ENCODE measurements at places on chromosomes 11 and 22. TPM values are rescaled to one million over a fixed set of nuclear protein-coding genes. Genes with fewer than 3 reads are reported as not detected.

Gene BRSK2
- 0.90 TPM for polyA plus RNA-seq

Gene SERPING1
- polyA plus RNA-seq: 137 TPM

Gene MYBPC3
- polyA plus RNA-seq: 0.13 TPM

Gene FAM83F
- 2.5 TPM for polyA plus RNA-seq

Gene OR51E2
- polyA plus RNA-seq: 1.3 TPM

Gene CRYBA4
- polyA plus RNA-seq: not detected

Gene LRRC56
- 3.5 TPM for polyA plus RNA-seq

Gene C11orf42
- 0.91 TPM for polyA plus RNA-seq

Gene A4GALT
- 16.8 TPM for polyA plus RNA-seq

Gene FJX1
- polyA plus RNA-seq: 15.0 TPM

Gene GAL3ST3
- polyA plus RNA-seq: 3.8 TPM

Gene OR5L2
- not detected for polyA plus RNA-seq

Gene DEUP1
- polyA plus RNA-seq: 1.4 TPM

Gene C11orf87
- polyA plus RNA-seq: 0.22 TPM

Gene CD3D
- 0.50 TPM for polyA plus RNA-seq

Gene TEX54
- not detected for polyA plus RNA-seq

Gene MIAT
- 0.52 TPM for polyA plus RNA-seq

Gene FZD4
- polyA plus RNA-seq: 91.3 TPM

Gene GLYAT
- polyA plus RNA-seq: 151 TPM

Gene P4HA3
- polyA plus RNA-seq: 1.0 TPM

Gene AGBL2
- polyA plus RNA-seq: 10.7 TPM

Gene FXYD6
- 114 TPM for polyA plus RNA-seq

Gene ZNF280B
- polyA plus RNA-seq: 5.6 TPM

Gene MS4A4A
- 3.3 TPM for polyA plus RNA-seq

Gene APOC3
- 9.2 TPM for polyA plus RNA-seq
